ENCODE measurements at places on chromosomes 7 and 10.

DNA sequence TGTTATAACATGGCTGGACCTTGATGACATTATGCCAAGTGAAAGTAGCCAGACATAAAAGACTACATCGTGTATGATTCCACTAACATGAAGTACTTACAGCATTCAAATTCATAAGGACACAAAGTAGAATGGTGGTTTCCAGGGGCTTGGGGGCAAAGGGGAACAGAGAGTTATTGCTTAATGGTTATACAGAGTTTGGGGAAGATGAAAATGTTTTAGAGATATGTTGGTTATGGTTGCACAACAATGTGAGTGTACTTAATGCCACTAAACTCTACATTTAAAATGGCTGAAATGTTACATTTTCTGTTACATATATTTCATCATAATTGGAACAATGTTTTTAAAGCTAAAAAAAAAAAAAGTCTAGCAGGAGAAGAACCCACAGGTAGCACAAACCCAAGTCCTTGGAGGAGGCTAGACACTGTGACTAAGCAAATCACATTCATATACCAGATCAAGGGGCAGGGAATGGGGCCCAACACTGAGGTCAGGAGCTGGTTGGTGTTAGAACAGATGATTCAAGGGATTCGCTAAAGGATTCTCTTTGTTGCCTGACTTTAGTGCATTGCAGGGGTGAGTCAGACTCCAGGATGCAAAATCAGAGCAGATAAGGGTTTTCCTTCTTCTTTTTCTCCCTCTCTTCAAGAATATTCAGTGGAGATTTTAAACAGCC lies 25.1 kb upstream of the AOAH start:
- no peak for DNase-seq

GRCh38 chr7:157122800-157123495 lies 15.8 kb upstream of the UBE3C start:
- no peak for DNase-seq

- DNase-seq: no peak
Measured at GRCh38 chr7:18018296-18019215, 9.1 kb downstream of the PRPS1L1 start.

GRCh38 chr10:29929006-29929405 lies 130.4 kb downstream of the JCAD start:
- no peak for DNase-seq

DNA sequence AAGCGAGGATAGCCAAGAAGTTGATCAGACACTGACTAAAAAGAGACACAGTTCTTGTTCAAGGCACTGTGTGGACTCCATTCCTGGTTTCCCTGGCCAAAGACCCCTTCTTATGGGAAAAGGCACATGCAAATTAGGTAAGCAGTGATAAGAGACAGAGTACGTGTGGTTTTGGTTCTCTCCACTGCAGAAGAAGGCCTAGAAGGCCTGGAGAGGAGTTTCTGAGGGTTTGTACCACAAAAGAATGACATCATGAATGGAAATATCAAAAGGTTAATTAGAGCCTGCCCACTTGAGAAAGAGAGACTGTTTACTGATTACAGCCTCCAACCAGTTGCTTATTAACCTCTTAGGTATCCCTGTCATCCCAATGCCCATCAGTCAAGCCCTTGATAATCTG lies 137.5 kb downstream of the ZNF365 start:
- DNase-seq: no peak

DNA sequence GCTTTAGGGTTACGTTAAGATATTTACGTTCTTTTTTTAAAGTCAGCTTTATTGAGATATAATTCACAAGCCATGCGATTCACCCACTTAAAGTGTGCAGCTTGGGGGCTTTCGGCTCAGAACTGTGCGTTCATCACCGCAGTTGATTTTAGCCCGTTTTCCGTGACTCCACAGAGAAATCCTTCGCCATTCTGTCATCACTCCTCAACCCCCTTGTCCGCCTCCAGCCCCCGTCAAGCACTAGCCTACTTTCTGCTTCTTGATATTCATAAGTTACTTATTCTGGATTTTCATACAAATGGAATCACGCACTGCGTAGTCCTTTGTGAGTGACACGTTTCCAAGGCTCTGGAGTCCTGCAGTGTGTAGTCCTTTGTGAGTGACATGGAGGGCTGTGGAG lies 20.4 kb downstream of the FAM20C start:
- no peak for DNase-seq

- no peak for DNase-seq
Measured at GRCh38 chr7:103988468-103989199, 824 bp downstream of the RELN start.

- DNase-seq: no peak
Measured at GRCh38 chr10:42934351-42934811, 142.5 kb upstream of the RET start.

- no peak for DNase-seq
Measured at GRCh38 chr7:124152859-124153692, 120.2 kb upstream of the TMEM229A start.

DNA sequence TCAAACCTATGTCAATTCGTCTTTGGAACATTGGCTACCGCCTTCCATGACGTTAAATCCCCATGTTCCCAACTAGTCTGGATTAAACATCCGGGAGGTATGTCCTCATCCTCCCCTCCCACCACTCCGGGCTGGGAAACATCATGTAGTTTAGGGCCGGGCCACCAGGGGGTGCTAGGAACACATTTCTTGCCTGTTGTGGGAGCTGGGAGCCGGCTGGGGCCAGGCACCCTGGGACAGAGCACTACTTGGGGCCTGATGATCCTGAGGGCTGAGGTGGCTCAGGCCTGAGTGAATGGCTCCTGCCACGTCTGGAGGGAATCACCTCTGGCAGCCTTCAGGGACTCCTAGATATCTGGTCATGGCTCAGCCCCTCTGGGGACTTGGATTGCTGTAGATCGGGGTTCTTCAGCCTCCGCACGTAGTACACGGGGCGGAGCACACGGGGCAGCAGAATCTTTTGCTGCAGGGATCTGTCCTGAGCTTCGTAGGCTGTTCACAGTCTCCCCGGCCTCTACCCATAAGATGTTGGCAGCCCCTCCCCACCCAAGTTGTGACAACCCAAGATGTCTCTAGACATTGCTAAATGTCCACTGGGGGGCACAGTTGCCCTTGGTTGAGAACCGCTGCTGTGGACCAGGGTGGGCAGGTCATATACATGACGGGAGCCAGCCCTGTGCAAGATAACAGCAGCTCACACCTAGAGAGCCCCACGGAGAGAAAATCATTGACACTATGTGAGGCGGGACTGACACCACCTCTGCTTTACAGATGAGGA lies 141.2 kb upstream of the ZNF716 start:
- no peak for DNase-seq

- DNase-seq: no peak
Measured at GRCh38 chr10:3196958-3197347, 24.4 kb upstream of the PITRM1 start.

- DNase-seq: no peak
Measured at GRCh38 chr10:4004144-4004543, 219.1 kb upstream of the KLF6 start.

GRCh38 chr7:24580283-24580946 lies 7.2 kb downstream of the PALS2 start:
- no peak for DNase-seq

DNA sequence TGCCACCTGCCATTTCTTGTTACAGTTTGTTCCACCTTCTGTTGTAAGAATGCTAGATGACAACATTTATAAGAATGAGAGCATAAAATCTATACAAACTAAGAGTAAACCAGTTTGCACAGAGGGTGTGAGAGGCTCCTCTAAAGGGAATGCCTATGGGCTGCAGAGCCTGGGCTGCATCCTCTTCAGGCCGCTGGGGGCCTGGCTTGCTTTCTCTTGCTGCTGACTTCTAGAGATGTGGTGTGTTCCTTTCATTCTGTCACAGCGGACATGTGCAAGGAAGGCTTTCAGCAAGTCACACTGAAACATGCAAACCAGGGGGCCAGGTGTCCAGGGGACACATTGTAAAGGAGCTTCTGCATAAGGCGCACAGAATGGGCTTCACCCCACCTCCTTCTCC lies 7.1 kb upstream of the ATP6V1F start:
- no peak for DNase-seq

DNA sequence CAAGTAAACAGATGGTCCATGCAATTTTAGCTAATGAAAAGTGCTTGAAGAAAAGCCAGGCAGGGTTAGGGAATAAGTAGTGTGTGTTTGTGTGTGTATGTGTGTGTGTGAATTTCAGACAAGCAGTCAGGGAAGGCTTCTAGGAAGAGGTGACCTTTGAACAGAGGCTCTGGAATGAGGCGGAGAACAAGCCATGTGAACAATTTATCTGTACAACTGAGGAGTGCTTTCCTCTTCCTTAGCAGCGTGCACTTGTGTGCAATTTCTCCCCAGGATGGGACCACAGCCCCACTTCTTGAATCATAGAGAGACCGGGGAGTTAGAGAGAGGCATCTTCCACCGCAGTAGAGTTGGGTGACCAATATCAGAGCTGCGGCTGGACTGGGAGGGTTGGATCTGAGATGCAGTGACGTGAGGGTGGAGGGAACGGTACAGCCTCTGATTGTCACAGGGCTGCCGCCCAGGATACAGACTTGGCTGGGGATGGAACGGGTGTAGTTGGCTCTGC lies 69.2 kb upstream of the FAM171A1 start:
- no peak for DNase-seq

- no peak for DNase-seq
Measured at GRCh38 chr7:74025146-74025545, 2.8 kb upstream of the ELN start.

DNA sequence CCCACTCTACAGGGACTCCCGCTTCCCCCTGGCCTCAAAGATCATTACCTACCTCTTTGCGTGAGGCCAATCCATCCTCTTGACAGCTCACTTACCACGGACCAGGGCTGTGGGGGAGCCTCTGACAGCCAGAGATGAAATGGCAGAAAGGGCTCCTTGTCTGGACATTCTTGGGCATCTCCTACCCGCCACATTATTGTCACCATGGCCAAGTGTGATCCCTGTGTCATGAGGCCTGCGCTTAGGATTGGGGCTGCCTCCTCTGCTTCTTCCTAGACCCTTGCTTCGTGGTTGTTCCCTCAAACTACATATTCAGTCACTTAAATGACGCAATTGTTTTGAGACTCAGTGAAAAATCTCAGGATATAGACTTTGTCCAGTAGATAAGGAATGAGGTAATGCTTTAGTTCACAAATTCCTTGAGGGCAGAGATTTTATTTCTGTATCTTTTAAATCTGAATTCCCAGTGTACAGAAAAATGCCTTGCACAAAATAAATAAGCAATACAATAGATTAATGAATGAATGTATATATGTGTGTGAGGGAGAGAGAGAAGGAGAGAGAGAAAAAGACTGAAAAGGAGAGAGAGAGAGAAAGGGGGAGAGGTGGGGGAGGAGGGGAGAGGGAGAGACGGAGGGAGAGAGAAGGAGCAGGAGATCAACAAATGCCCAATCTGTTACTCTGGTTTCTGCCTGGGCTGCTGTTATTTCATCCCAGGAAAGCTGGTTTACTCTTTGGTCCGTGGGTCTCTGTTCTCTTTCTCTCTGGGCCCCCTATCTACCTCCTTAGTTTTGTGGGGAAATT lies 159.0 kb downstream of the PLXNA4 start:
- DNase-seq: no peak

GRCh38 chr10:59047180-59047579 lies 129.3 kb upstream of the PHYHIPL start:
- DNase-seq: peak; percentile 39

DNA sequence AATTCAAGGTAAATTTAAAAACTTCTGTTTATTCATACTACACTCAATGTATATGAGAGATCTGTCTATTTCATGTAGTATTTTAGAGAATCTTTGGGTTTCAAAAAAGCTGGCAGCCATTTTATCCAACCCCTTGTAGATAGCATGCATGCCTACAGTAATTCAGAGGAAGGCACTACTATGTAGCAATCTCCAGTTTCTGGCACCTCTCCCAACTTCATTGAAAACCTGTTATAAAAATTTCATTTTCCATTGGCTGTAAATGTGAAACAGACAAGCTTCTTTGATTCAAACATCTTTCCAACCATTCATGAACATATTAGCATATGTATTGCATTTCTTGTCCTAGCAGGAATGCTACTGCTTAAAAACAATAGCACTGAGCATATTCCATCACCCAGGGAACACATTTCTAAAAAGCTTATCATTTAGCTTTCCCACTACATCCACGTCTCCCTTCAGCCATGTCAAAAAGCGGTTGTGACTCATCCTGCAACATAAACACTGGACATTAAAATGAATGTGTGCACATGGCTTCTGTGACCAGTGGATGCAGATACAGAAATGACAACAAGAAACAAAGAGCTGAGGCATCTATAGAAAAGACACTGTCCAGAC lies 330.4 kb upstream of the AOAH start:
- no peak for DNase-seq

DNA sequence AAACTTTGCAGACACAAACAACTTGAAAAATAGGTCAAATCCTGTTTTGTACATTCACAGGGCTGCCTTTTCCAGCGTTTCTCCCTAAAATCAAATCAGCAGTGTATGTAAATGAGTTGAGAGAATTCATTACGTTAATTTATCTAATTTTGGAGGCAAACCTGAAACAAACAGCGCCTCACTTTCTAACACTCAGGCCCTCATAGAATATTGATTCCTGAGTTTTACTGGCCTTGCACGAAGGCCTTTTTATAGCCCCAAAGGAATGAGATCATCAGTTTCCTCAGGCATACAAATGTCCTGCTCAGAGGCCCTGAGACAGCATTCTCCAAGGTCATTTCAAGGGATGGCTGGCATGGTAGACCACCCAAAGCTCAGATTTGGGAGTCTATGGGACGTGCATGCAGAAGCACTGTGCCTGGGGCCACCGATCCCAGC lies 131.7 kb upstream of the CHST15 start:
- no peak for DNase-seq

GRCh38 chr10:31422634-31423033 lies 103.6 kb downstream of the ZEB1 start:
- no peak for DNase-seq

GRCh38 chr7:71612911-71613310 lies 481.0 kb downstream of the GALNT17 start:
- no peak for DNase-seq

DNA sequence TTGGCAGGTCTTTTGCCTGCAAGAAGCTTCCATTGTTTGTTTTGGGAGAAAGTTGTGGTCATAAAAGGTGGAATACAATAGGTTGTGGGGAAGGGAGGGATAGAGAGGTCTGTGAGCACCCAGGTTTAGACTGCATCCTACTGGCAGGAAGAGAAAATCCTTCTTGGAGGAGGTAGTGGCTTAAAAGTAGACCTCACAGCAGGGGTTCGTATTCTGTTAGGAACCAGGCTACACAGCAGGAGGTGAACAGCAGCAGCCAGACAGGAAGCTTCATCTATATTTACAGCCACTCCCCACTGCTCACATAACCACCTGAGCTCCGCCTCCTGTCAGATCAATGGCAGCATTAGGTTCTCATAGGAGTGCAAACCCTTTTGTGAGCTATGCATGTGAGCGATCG lies 245.3 kb downstream of the NSUN6 start:
- DNase-seq: no peak

- no peak for DNase-seq
Measured at GRCh38 chr10:34029455-34029854, 695.0 kb upstream of the NRP1 start.

GRCh38 chr10:895324-895723 lies 36.2 kb downstream of the LARP4B start:
- no peak for DNase-seq

Data from DMS79 treated with DMSO at 0.1 percent for 48 hours (cell line).